Thymus (tissue), 14 donors: ENCODE measurements at places on chromosomes 3 and 15. TPM values are rescaled to one million over a fixed set of nuclear protein-coding genes. Genes with fewer than 3 reads are reported as not detected.

HYAL1 gene
- 1.8 TPM for polyA plus RNA-seq

LDHAL6B gene
- not detected for polyA plus RNA-seq

RPL29 gene
- polyA plus RNA-seq: 1,964 TPM

GPR149 gene
- 0.02 TPM for polyA plus RNA-seq

EFL1 gene
- 10.4 TPM for polyA plus RNA-seq

NR2F2 gene
- 11.9 TPM for polyA plus RNA-seq

WNT7A gene
- polyA plus RNA-seq: 0.14 TPM

MGLL gene
- 15.2 TPM for polyA plus RNA-seq

DNA sequence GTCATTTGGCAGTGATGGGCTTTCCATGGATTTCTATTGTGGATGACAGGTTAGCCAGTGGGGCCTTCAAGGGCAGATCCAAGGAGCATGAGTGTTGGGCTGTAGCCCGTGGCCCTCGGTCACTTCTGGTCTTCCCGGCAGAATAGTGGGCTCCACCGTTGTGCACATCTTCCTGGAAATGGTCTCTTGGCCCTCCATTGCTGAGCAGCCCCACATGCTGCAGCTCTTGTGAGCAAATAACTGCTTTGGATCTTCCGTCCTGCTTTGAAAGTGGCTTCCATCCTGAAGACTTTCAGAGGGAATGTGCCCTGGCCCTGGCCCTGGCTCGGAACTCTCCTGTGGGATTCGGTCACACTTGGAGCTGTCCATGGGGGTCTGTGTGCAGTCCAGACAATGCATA is 102.8 kb downstream of the SNRPN start:
- H3K27me3 ChIP-seq: no peaks in the 10 kb centered on the region
- DNase-seq: no peak
- H3K4me1 ChIP-seq: no peaks in the 10 kb centered on the region
- H3K36me3 ChIP-seq: peaks cover 10% of the 10 kb centered on the region
- H3K27ac ChIP-seq: no peak overlapping the region
- no peak overlapping the region for H3K4me3 ChIP-seq

DNA sequence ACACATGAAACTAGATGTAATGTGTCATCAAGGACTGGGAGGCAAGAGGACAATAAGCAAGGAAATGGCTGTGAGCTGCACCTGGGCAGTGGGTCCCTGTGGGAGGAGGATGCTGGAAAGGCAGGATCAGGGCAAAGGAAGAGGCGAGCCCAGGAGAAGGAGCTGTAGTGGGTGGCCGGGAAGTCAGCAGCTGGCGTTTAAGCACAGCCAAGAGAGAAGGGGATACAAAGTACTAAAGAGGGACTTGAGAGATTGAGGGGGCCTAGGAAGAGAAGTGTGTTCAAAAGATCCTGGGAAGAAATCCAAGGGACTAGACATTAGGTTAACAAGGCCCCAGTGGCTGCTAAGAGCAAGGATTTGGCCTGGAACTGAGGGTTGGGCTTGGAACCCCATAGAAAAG is 188.5 kb upstream of the SLC24A5 start:
- no peaks in the 10 kb centered on the region for H3K4me1 ChIP-seq
- no peaks in the 10 kb centered on the region for H3K36me3 ChIP-seq
- H3K27me3 ChIP-seq: no peaks in the 10 kb centered on the region
- no peak overlapping the region for H3K27ac ChIP-seq

DNA sequence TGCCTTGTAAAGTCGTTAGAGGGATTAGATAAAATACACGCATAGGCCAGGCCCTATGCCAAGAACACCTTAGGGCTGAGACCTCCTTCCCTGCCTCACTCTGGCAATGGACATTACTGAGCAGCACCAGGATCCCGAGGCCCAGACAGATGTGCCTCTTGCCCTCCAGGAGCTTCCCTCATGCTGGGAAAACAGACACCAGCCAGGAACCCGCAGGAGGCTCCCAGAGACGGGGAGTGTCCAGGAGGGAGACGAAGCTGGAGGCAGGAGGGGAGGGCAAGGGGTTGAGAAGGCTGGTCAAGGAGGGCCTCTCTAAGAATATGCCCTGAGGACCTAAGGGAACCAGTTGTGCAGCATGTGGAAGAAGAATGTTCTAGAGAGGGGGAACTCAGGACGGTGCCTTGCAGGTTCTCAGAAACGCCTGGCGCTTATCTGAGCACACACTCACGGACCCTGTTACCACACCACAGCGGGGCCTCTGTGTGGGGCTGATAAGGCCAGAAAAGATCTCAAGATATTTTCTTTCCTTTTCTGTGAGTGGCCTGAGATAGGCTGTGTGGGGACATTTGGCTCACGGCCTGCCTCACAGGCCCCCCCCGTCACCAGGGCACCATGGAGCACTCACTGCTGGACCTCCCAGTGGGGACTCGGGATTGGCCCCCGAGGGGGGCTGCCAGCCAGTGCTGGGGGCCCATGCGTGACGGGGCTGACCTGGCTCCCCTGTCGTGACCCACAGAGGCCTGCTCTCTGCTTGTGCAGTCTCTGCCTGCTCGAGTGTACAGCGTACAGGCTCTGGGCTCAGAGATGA is 22.0 kb upstream of the CYP11A1 start:
- no peaks in the 10 kb centered on the region for H3K27me3 ChIP-seq
- no peak overlapping the region for H3K4me3 ChIP-seq
- no peaks in the 10 kb centered on the region for H3K36me3 ChIP-seq
- H3K27ac ChIP-seq: no peak overlapping the region
- no peak for DNase-seq

- no peaks in the 10 kb centered on the region for H3K36me3 ChIP-seq
- no peaks in the 10 kb centered on the region for H3K4me1 ChIP-seq
- H3K27ac ChIP-seq: no peak overlapping the region
- no peak overlapping the region for H3K4me3 ChIP-seq
- no peaks in the 10 kb centered on the region for H3K27me3 ChIP-seq
Measured at GRCh38 chr15:101469520-101470288, 19.8 kb downstream of the PCSK6 start.

GRCh38 chr3:157794771-157795170 is 291.6 kb upstream of the VEPH1 start:
- no peaks in the 10 kb centered on the region for H3K36me3 ChIP-seq
- no peak overlapping the region for H3K27ac ChIP-seq
- H3K4me3 ChIP-seq: no peak overlapping the region
- no peak for DNase-seq
- no peaks in the 10 kb centered on the region for H3K4me1 ChIP-seq

GRCh38 chr15:101698314-101698713 is 26.0 kb downstream of the TARS3 start:
- peaks cover 8% of the 10 kb centered on the region for H3K4me1 ChIP-seq
- no peak for DNase-seq
- H3K36me3 ChIP-seq: peaks cover 10% of the 10 kb centered on the region
- H3K4me3 ChIP-seq: no peak overlapping the region

GRCh38 chr15:68553314-68553993 is 25.3 kb upstream of the CORO2B start:
- no peaks in the 10 kb centered on the region for H3K36me3 ChIP-seq
- no peak for DNase-seq
- H3K4me3 ChIP-seq: no peak overlapping the region
- no peak overlapping the region for H3K27ac ChIP-seq
- peaks cover 1% of the 10 kb centered on the region for H3K4me1 ChIP-seq
- peaks cover 46% of the 10 kb centered on the region for H3K27me3 ChIP-seq
